ENCODE measurements at places on chromosomes 16 and 17. TPM values are rescaled to one million over a fixed set of nuclear protein-coding genes. Genes with fewer than 3 reads are reported as not detected.

- no peak for DNase-seq
Measured at GRCh38 chr16:81599034-81599744, 154.6 kb downstream of the CMIP start.

The SHCBP1 gene
- total RNA-seq, result 31.5 TPM

- no peak for DNase-seq
Measured at GRCh38 chr16:72853575-72854266, 194.2 kb downstream of the ZFHX3 start.

- DNase-seq, result no peak
Measured at GRCh38 chr17:31902693-31903092, 1.2 kb upstream of the UTP6 start.

GRCh38 chr17:80761110-80761871, 216.7 kb downstream of the RPTOR start:
- peak; percentile 89 for DNase-seq

DNA sequence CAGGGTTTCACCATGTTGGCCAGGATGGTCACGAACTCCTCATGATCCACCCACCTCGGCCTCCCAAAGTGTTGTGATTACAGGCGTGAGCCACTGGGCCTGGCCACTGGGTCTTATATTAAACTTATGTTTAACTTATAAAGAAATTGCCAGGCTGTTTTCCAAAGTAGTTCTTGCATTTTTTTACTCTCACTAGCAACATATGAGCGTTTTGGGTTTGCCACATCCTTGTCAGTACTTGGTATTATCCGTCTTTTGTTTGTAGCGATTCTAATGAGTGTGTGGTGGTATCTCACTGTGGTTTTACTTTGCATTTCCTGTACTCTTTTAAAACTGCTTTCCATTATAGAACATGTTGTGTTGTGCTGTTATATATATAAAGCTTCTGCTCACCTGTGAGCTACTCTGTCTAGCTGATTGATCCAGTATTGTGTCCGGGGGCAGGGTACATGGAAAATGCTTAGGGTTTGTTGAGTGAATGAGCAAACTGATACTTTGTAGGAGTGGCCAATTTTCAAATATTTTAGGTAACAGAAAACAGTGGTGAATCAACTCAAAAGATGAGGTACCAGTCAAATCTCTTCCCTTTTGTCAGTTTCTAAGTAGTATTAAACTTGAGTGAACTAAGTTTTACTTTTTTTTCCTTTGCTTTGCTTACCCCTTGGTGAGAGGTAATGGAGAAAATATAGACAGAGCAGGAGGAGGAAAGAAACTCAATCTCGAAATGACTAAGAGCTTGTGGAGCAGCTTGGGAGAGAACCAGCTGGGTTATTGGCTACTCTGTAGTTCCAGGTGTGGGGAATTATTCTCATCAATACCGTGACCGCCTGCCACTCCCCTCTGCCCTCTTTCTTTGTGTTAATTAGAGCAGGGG, 75.8 kb downstream of the PITPNC1 start:
- DNase-seq, result no peak

DNA sequence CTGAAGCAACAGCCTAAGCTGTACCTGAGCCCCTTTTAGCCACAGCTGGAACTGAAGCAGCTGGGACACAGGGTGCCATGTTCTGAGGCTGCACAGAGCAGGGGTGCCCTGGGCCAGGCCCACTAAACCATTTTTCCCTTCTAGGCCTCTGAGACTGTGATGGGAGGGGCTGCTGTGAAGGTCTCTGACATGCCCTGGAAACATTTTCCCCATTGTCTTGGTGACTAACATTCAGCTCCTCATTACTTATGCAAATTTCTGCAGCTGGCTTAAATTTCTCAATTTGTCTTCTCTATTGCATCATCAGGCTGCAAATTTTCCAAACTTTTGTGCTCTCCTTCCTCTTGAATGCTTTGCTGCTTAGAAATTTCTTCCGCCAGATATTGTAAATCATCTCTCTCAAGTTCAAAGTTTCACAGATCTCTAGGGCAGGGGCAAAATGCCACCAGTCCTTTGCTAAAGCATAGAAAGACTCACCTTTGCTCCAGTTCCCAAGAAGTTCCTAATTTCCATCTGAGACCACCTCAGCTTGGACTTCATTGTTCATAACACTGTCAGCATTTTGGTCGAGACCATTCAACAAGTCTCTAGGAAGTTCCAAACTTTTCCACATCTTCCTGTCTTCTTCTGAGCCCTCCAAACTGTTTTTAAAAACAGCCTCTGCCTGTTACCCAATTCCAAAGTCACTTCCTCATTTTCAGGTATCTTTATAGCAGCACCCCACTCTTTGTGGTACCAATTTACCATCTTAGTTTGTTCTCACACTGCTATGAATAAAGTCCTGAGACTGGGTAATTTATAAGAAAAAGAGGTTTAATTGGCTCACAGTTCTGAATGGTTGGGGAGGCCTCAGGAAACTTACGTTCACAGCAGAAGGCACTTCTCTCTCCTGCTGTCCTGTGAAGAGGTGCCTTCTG, 49.8 kb downstream of the TMEM100 start:
- DNase-seq, result peak; percentile 37

- no peak for DNase-seq
Measured at GRCh38 chr17:50952013-50952412, 85.9 kb upstream of the TOB1 start.

The KCNH4 gene
- total RNA-seq, result not detected

The GGT6 gene
- not detected for total RNA-seq

GRCh38 chr17:1693339-1693738, 8.7 kb upstream of the PRPF8 start:
- peak; percentile 22 for DNase-seq

DNA sequence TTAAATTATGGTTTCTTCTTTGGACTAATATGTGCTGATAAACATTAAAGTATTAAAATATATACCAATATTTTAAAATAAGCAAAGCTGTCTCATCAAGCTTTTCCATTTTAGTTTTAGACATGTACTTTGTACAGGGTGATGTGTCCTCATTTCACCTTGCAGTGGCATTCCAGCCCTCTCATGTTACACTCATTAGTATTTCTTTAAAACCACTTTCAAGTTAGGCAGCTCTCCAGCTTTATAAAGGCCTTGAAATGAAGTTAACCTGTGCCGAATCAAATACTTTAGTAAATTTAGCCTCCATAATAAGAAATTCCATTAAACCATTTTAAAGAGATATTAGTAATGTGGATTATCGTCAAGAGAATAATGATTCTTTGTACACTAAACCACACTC, 107.6 kb upstream of the HLF start:
- peak; percentile 38 for DNase-seq

DNA sequence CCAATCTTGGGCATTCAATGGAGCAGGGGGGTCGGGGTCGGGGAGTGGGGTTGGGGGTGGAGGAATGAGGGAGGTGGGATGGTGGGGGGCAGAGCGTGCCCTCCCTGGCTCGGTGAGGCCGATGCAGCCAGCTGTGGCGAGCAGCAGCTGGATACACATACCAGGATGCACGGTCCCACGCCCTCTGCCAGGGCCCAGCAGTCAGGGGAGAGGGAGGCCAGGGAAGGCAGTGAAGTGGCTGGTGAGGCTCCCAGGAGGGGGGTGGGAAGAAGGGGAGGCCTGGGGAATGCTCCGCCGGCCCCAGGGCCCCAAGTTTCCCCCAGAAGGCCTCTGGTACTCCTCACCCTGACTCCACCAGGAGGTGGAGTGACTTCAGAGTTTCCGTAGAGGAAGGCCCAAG, 77.6 kb upstream of the LHX1 start:
- DNase-seq, result no peak

GRCh38 chr16:31200821-31201568, 1.6 kb downstream of the PYCARD start:
- peak; percentile 26 for DNase-seq

Measured in fibroblast of villous mesenchyme (primary cell).